NCI-H1092 (cell line): ENCODE measurements at places on chromosomes 6 and 20.

DNA sequence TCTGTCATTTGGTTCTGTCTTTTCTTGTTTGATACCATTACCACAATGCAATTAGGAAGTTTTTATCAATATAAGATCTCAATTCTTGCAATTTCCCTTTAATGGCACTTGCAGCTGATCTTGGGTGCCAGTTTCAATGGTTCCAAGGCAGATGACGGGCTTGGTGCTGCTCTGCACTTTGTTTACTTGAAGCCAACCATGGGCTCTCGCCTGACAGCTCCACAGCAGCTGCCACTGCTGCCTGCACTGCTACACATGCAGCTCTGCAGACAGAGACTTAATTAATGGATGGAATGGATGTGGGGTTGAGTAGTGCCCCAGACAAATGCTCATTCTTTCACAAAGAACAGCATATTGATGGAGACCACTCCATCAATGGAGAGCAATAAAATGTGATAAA lies 1024.3 kb upstream of the EPHA7 start:
- no peak for DNase-seq

DNA sequence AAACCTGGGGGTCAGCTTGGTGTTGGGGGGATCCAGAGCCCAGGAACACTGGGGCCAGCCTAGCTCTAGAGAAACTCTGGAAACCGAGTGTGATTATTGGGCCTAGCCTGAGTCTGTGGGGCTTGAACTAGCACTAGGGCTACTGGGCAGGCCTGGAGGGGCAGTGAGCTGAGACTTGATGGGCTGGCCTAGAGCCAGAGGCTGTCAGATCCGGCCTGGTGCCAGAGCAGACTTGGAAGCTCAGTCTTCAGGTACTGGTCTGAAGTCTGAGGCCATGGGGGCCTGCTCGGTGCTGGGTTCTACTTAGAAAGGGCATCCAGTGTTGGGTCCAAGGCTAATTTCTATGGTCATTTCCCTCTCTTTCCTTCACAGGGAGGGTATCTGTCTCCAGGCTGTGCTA lies 2.7 kb downstream of the DEFB112 start:
- no peak for DNase-seq

GRCh38 chr6:117947234-117947633 lies 40.2 kb downstream of the SLC35F1 start:
- DNase-seq, result no peak

- DNase-seq, result no peak
These were observed 6.1 kb downstream of the SIRPG start for GRCh38 chr20:1651268-1652058.

- DNase-seq, result no peak
These were observed 75.9 kb upstream of the THEMIS start for GRCh38 chr6:127976796-127977195.

DNA sequence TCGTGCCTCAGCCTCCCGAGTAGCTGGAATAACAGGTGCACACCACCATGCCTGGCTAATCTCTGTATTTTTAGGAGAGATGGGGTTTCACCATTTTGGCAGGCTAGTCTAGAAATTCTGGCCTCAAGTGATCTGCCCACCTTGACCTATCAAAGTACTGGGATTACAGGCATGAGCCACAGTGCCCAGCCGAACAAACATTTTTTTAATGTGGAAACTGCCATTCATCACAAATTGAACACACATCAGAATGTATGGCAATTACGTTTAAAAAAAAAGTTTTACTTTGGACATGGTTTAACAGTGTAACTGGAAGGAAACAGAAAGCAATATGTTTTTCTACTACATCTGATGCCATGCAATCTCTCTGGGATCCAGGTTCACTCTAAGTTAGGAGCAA lies 38.3 kb upstream of the LOC128125822 start:
- DNase-seq, result no peak

DNA sequence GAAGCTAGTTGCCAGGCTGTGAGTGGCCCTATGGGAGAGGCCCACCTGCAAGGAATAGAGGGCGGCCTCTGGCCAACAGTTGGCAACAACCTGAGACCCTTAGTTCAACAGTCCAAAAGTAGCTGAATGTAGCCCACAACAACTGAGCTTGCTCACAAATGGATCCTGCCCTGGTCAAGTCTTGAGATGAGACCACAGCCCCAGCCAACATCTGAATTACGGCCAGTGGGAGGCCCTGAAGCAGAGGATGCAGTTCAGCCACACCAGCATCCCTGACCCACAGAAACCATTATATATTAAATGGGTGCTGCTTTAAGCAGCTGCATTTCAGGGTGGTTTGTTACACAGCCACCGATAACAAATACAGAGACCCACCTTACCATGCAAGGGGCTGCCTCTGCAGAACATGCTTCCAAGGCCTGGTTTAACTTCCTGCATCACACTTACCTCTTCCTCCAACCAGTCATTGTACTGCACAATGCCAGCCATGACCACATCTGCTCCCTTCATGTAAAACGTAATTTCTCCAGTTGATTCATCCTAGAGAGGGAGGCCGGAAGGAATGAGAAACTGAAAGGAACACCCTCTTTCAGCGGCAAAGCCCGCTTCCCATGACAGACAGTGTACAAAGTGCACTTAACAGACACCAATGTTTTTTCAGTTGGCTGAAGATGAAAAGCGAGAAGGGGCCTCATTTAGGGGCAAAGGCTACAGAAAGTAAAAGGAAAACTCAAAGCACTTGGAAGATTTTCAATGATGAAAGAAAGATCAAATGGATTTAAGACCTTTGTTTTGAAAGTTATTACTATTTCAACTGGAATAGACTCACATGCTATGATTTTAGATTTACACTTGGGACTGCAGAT lies 86.2 kb upstream of the NFATC2 start:
- no peak for DNase-seq

- DNase-seq, result no peak
These were observed 8.3 kb upstream of the AVP start for GRCh38 chr20:3092611-3093379.

GRCh38 chr20:47676219-47676721 lies 109.0 kb downstream of the SULF2 start:
- DNase-seq, result no peak

DNA sequence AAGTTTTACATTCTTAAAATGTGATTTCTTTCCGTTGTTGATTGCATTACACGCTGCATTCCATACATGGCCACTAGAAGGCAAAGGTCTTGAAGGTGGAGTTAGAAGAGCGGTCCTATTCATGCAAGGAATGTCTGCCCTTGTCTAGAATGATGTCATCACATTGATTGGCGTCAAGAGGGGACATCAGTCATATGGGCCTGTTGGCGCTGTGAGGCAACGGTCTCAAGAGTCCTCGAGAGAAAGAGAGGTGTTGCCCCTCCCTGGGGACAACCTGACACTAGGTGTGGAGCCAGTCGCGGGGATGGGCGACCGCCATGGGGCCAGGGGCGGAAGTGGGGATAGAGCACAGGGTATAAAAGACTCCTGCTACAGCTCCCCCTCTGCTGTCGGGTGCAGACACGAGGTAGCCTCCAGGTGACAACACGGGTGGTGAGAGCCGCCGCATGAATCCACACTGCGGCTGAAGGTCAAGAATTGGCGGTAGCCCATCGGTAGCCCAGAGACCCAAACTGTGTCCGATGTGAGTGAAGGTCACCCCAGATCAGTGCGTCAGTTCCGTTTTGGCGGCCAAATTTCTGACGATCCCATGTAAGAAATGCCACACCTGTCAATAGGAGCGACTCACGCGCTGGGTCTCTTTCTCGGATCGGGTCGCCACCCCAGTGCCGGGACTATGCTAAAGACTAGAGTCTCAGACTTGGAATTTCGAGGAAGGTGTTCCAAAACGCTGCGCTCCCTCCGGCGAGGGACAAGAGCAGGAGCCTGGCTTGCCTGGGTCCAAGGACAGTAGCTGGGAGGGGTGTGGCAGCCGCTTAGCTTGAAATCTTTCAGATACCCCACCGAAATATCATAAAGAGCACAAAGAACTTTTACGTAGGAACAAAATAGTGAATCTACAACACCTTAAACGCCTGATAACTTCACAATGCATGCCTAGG lies 93.2 kb upstream of the ZNF184 start:
- DNase-seq, result no peak

DNA sequence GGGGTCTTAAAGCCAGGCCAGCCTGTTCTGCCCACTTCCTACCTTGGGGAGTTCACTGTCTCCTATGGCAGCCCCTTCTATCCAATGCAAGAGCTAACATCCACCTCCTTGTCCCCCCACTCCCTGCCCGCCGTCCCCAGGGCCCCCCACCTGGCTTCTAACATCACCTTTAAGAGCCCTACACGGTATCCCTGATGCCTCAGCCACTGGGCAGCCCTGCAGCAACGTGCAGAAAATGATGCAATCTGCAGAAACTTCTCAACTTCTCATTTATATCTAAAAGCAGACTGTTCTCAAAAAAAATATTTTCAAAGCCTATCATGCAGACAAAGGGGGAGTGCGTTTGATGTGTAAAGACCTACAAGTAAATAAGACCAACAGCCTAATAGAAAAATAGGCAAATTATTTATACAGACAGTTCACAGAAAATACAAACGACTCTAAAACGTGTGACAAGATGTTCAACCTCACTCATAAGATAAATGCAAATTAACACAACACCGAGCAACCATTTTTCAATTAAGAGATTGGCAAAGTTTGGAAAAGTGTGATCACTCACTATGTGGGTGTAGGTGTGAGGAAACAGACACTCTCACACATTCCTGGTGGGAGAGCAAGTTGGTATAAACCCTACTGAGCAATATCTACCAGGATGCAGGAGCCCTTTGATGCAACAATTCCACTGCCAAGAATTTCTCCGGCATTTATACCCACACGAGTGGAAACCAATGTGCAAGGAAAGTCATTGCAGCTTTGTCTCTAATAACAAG lies 15.1 kb upstream of the HCK start:
- no peak for DNase-seq

DNA sequence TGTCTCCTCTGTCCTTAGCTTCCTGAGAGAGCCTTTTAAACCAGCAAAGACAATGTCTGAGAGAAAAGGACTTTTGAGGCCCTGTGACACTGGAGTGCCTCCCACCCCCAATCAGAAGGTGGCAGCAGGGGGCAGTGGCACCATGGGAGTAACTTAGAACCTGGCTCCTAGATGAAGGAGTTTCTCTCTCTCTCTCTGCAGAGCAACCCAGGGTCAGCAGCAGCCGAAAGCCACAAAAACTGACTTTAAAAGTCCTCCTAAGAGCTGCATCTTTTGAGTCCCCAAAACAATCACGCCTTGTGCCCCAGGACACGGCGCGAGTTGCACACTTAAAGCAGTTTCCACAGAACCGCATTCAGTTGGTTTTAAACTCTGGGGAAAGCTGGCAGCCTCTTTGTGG lies 5.3 kb upstream of the TCP11 start:
- DNase-seq, result peak; percentile 4

- DNase-seq, result no peak
These were observed 228.7 kb upstream of the RREB1 start for GRCh38 chr6:6878887-6879585.

DNA sequence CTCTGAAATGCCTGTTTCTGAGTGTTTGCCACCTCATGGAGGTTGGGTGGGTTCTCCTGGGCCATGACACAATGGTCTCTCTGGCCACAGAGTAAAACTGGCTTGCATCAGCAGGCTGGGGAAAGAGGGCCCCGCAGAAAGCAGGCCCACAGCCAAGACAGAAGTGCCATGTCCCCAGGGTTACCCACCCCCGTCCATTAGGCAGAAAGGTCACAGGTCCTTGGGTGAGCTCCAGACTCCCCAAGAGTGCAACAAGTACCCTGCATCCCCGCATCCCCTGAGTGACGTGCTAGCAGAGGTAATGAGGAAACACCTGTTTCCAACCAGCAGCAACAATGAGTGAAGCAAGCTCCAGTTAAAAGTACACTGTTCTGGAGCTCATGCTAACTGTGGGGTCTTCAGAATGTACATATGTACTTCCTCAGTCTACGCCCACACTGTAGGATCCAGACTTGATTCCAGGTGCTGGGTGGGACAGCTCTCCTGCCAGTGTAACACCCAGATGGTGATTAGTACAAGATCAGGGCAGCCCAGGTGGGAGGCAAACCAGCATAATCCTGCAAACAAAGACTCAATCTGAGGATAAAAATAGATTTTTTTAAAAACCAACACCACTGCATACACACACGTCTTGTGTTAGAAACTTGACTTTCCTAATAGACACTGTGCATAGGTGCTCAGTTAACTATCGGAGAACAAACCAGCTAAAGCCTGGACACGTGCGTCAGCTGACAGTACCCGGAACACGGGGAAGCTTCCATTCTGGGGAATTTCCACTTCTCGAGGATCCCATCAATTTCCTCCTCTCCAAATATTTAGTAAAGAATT lies 31.5 kb downstream of the RRBP1 start:
- no peak for DNase-seq

DNA sequence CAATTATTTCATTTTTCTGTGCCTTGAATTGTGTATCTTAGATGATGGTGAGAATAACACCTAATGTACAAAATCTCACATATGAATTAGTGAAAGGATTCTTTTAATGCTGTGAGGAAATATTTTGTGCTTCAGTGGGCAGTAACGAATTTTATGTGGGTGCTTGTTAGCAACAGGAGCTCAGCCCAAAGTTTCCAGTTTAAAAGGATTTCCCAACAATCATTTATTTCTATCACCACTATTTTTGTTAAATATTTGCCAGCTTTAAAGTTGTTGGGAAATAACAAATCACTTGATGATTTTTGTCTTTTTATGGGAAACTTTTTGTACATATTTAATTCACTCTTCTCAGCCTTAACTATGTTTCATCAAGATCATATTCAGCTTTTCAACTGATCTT lies 111.8 kb downstream of the QKI start:
- DNase-seq, result no peak

DNA sequence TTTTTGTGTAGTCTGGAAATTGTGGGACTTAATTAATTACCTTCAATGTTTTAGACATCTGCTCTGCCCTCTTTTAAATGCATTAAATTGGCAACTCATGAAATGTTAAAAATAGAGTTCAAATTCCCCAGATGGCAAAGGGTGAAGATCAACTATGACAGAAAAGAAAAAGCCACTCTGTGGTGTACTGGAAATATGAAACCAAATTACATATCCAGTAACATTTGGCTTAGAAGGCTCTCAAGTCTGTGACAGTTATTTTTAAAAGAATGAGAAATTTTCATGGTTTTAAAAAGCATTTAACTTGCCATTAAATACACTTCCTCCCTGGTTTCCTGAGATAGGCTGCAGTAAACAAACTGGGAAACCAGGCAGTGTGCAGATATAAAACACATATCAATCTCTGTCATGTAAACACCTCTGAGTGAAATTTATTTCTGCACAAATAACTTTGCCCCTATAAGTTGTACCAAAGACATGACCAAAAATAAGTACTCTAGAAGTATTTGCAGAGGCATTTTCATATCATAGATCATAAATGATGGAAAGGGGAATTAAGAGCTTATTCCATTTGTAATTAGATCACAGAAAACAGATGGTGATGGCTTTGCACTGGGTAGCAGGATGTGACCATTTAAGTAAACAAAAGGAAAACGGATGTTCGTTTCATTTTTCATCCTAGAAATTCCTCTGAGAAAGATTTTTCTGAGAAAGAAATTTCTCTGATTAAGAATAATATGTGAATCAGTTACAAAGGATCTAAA lies 360.1 kb downstream of the SAMD5 start:
- DNase-seq, result no peak
